ENCODE measurements at places on chromosomes 4 and X.

- no peak for DNase-seq
Observed at GRCh38 chr4:111064342-111064993, 441.6 kb upstream of the PITX2 start.

- DNase-seq, result no peak
Observed at GRCh38 chr4:66794390-66795034, 750.8 kb downstream of the CENPC start.

- no peak for DNase-seq
Observed at GRCh38 chr4:23332313-23332712, 557.5 kb downstream of the PPARGC1A start.

GRCh38 chr4:90142081-90142480 lies 14.9 kb downstream of the CCSER1 start:
- DNase-seq, result no peak

- DNase-seq, result peak; percentile 55
Observed at GRCh38 chr4:74038425-74039314, at the start of gene CXCL3. CXCL3 (minus strand) TSS chr4:74038689; CDS start chr4:74038611, 78 bp downstream.

DNA sequence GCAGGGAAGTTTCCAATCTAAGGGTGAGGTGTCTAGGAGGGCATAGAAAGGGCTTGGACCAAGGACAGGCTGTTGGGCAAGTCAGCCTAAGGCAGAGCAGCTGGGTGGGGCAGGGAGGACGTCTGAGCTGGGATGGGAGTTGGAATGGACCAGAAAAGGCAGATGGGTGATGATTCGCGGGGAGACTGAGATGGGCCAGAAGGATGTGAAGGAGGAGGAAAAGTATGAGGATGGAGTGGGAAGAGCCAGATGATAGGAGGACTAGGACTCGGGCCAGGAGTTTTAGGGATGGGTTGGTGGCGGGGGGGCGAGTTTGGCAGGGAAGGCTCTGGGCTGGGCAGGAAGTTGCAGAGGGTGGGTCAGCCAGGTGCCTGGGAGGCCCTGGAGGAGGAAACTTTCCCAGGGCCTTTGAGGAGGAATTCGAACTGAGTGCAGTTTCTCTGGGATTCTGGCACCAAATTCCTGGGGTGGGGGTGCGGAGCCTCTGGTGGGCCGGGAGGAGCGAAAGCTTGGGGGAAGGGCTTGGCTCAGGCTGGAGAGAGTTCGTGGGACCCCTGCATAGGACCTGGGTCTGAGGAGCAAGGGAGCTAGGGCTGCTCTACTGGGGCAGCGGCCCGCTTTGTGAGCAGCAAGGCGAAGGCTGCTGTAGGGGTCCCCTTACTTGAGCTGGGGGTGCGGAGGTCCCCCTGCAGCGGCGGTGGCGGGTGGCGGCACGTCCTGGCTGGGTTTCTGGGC lies 8.7 kb upstream of the TIMP1 start:
- peak; percentile 31 for DNase-seq

- no peak for DNase-seq
Observed at GRCh38 chr4:101370663-101371210, 23.4 kb upstream of the PPP3CA start.

DNA sequence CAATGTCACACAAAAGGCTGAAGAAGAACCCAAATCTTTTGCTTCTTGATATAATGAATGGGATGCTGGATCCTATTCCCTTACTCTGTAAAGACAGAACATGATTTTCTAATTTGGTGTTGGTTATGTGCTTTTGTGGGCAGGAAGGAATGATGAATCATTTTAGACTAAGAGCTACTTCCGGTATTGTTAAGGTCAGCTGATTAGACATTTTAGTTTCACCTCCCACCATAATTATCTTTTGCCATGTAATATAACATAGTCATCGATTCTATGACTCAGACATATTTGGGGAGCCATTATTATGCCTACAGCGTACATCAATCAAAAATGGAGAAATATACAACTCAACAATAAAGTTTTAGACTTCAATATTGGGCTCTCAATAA lies 265.3 kb downstream of the ZNF674 start:
- DNase-seq, result peak; percentile 59

- DNase-seq, result no peak
Observed at GRCh38 chrX:112734290-112734689, 54.6 kb upstream of the LHFPL1 start.

- DNase-seq, result no peak
Observed at GRCh38 chr4:93031431-93032098, 727.8 kb downstream of the GRID2 start.

- DNase-seq, result peak; percentile 87
Observed at GRCh38 chr4:37648084-37648817, 37.9 kb downstream of the RELL1 start.

DNA sequence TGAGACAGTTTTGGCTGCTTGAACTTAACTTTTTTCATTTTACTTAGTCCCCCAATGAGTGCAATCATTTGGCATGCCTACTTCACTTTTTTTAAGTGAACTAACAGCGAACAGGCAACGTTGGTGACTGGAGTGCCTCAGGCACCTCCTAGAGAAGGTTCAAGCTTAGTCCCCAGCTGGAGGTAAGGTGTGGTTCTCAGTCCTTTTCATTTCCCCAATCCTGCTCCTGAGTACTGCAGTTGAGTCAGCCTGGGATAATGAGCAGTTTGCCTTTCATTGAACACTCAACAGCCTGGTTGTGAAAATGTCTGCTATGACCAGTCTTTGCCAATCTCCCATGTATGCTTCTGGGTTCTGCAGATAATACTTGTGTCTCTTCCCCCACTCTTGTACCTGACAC lies 109.5 kb downstream of the CDKL5 start:
- DNase-seq, result no peak

- no peak for DNase-seq
Observed at GRCh38 chrX:71378732-71379131, 12.6 kb downstream of the TAF1 start.

GRCh38 chr4:121597346-121597934 lies 99.3 kb downstream of the ANXA5 start:
- no peak for DNase-seq

DNA sequence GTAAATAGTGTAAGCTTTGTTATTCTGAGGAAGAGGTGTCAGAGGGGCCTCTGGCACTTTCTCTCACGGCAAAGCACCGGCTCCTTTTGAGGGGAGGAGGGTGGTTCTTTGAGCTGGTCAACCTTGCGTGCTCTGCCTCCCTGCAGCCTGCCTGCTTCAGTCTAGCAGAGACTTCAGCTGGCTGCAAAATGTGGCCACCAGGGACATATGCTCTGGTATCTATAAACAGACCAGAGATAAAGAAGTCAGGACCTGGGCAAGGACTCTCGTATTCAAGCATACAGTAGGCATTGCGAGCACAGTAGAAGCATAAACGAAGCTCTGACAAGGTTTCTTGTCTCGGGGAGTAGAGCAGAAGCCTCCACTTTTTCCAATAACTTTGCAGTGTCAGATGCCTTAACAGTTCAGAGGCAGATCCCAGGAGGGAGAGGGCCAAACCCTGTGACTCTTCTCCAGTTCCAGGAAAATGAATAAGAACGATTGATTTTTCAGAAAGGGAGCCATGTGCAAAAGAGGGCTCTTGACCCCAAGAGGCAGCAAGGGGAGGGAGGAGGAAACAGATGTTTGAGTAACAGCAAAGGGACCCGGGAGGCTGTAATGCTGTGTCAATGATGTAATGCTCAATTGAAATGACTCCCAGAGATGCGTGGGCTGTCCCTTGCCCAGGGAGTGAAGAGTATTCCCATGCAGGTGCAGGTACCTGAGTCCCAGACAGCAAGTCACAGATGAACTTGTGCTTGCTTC lies 57.9 kb upstream of the TEX13D start:
- no peak for DNase-seq

- DNase-seq, result no peak
Observed at GRCh38 chr4:124977045-124977444, 264.5 kb upstream of the ANKRD50 start.

DNA sequence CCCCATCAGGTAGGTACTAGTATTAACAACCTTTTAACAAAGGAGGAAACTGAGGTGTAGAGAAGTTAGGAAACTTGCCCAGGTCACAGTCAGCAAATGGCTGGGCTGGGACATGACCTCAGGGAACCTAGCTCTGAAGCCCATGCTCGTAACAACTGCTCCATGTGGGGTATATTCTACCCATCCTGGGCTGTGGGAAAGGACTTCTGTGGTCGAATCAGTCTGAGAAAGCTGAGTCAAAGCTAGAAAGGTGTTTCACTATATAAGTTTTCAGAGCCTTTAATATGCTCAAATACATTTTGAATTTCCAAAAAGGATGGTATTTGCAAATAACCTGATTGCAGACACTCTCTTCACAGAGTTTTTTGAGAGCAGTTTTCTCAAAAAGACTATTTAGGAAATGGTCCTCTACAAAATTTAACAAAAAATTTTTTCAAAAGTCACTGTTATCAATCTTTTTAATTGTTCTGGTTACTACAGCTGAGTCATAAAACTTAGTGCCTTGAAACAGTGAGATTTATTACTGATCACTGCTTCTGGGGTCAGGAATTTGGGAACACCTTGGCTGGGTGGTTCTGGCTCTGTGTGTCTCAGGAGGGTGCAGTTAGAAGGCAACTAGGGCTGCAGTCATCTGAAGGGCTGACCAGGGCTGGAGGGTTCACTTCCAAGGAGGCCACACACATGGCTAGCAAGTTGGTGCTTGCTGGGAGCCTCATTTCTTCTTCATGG lies 53.6 kb downstream of the NSG1 start:
- no peak for DNase-seq

GRCh38 chrX:45056428-45057145 lies 144.1 kb downstream of the DIPK2B start:
- no peak for DNase-seq

DNA sequence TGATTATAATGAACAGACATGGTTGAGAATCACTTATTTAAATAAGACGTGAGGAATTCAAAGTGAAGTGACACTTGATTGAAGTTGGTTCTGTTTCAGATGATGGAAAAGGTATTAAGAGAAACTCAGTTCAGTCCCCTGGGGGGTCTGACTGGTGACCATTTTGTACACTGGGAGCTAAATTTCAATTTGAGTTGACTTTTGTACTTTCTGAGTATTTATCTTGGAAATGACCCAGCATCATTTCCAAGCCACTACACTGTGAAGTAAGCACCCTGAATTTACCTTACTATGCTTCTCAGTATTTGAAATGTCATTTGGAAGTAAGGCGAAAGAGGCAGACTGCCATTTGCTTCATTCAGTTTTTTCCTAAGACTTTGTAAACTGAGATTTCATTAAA lies 73.4 kb downstream of the CNOT6L start:
- DNase-seq, result no peak

- peak; percentile 87 for DNase-seq
Observed at GRCh38 chr4:145920205-145920604, 18.4 kb downstream of the ZNF827 start.

DNA sequence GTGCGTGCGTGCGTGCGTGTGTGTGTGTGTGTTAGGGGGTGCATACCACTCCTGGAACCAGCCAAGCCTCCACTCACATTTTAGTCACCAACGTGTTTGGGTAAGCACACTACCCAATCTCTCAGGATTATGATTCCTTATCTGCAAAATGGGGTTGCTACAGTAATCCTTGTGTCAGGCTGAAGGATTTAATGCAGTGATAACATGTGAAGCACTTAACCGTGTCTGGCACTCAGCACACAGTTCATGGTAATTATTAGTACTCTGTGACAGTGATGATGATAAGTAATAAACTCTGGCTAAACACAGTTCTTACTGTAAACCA lies 57.3 kb downstream of the CLDN22 start:
- DNase-seq, result no peak

DNA sequence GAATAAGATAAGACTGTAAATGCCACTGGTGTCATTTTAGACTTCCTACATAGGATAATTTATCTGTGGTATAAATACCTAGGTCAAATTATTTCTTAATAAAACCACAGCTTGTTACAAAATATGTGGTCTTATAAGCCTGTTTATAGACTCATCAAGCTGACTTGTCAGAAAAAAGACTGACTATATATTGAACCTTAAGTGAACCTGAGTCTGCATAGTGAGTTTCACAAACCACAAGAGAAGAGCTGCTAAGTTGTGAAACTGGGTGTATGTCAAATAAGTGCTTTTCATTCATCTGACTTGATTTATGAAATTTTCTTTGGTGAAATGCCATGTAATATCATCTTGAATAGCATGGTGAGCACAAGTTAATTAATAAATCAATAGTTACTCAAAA lies 48.4 kb upstream of the TMPRSS11A start:
- DNase-seq, result no peak

GRCh38 chrX:150683536-150684146 lies 9.6 kb upstream of the MTMR1 start:
- peak; percentile 25 for DNase-seq

DNA sequence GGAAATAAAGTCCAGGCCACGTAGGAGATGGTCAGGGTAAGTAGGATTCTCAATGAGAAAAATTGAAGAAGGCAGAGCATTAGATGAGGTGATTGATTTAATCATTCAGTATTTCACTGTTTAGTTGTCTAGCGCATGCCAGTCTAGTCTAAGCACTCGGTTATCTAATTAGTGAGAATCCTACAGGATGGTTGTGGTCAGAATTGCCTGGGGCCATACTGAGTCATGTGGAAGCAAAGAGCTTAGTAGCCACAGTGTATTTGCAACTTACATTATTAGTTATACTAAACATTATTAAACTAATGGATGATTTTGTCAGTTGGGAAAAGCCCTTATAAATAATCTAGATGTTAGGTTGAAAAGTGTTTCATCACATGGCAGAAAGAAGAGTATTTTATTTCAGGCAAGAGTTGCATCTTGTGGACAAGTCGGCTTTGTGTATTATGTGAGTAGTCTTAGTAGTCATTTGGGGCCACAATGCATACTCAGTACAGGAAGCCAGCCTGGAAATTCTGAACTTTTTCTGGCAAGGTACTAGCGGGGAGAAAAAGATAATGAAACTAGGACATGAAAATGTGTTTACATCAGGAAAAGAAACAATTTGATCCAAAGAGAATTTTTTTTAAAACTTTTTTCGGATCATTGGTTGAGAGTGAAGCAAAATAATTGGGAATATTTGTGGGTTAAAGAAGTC lies 31.9 kb downstream of the CPEB2 start:
- no peak for DNase-seq

GRCh38 chr4:6939761-6940743 lies 30.4 kb downstream of the TBC1D14 start:
- no peak for DNase-seq

DNA sequence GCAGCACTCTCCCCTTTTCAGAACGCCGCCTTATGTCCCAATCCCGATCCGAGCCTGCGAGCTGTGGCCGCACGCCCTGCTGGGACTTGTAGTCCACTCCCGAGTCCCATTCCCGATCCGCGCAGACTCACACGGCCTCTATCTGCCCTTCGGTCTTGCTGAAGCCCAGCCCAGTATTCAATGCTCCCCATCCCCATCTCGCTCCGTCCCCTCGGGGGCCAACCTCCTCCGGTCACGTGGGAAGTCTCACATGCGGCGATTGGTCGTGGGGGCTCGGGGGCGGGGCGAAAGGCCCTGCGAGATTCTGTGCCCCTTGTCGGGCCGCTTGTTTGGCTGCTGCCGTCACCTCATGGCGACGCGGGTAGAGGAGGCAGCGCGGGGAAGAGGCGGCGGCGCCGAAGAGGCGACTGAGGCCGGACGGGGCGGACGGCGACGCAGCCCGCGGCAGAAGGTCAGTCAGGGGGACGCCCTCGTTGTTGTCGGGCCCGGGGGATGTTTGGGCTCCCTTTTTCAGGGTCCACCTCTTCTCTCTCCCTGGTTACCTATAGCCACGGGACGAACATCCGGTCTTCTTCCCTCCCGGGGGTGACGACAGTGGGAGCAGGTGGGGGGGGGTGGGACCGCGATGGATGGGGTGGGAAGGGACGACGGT lies at the start of gene TXLNG:
TXLNG (plus strand) TSS at position 328 of the 652 bp plus-strand sequence; CDS start at position 350, 22 bp downstream.
- DNase-seq, result peak; percentile 98

Measured in AG08396 (cell line).